ENCODE measurements at places on chromosomes 2 and 18.

GRCh38 chr2:237616734-237617586, 10.4 kb upstream of the LRRFIP1 start:
- DNase-seq = no peak

DNA sequence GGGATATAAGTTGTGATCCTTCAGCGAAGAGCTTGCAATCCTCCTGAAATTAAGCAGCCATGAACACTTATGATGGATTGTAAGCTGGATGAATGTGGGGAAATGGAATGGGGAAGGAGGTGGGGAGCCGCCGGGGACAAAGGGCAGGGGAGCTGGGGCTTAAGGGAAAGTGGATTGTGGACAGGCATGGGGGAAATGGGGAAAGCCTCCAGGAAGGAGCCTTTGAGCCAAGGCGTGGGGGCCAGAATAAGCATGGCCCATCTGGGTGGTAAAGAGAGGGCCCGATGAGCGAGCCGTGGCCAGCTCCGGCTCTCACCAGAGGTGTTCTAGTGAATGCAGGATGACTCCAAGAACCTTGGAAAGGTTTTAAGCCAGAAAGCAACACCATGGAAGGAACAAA, 124.0 kb downstream of the SMAD7 start:
- no peak for DNase-seq

- DNase-seq = no peak
Measured at GRCh38 chr2:177806025-177806424, 266.6 kb downstream of the PDE11A start.

DNA sequence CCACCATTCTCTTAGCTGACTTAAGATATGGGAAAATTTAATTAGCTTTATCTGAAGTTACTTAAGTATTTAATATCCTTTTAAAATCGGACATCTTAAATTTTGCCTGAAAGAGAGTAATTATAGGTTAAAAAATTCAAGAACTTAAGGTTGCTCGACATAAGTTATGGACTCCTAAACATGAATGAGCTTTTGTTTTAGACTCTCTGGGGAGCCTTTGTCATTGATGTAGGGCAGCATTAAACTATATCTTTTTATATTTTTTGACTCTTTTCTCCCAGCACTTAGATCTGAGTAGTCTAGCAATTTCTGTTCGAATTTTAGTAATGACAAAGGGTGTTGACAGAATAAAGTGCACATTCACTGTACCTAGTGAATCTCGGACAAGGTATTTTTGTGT, 4.7 kb downstream of the PHLPP1 start:
- DNase-seq = no peak

GRCh38 chr2:109637749-109638570, 23.8 kb downstream of the SOWAHC start:
- no peak for DNase-seq

- no peak for DNase-seq
Measured at GRCh38 chr2:65518751-65519150, 86.4 kb upstream of the SPRED2 start.

DNA sequence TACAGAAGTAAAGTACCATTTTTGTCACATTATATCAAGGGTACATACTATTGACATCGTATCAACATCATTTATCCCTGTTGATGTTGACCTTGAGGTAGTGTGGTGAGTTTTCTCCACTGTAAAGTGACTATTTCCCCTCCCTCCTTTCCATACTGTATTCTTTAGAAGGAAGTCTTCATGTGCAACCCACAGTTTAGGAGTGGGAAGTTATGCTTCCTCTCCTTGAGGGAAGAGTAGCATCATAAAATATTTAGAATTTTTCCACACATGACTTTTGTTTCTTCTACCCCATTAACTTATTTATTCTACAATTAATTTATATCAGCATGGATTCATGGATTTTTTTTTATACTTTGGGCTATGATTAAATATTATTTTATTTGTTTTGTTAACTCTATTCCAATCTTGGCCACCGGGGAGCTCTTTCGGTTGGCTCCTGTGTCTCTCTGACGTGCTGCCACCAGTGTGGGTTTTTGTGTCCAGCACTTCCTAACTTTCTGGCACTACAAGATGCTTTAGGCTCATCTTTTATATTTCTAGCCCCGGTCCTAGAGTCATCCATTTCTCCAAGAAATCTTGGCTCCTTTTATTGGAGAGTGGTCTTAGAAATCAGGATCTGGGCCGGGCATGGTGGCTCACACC, 19.0 kb downstream of the AQP12B start:
- DNase-seq = no peak

- peak; percentile 47 for DNase-seq
Measured at GRCh38 chr2:236569573-236569973, at the start of gene ACKR3. Gene ACKR3 (plus strand): TSS chr2:236569825. CDS start chr2:236580466, 10,641 bp downstream.

DNA sequence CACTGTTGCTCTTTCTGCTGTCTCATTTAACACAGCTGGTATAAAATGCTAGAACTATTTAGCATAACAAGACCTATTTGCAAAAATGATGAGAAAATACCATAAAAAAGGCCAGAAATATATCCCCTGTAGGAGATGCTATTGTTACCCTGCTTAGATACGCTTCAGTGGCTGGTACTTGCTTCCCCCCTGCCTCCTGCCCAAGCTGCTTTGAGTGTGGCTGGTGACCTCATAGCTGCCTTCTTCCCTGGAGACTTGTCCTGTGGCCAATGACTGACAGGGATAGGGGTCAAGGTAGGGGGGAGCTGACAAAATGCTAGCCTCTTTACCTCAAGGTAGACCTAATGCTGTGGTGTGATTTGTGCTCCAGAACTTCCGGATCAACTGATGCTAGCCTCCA, 150.2 kb upstream of the ZEB2 start:
- DNase-seq = no peak

DNA sequence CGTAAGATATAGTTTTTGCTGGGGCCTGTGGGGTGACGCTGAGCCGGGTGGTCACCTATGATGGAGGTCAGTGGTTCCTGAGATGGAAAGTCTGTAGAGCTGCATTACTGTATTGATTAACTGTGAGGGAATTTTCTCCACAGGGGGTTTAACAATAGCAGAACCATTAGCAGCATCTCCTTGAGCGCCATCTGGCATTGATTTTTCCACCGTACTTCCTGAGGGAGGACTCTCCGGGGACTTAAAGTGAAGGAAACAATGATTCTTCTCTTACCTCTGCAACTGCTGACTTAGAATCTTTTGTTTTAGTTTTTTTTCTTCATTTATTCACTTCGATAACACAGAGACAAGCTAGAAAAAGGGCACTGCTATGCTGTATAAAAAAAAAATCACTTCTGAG, 22.6 kb upstream of the RNF125 start:
- no peak for DNase-seq

DNA sequence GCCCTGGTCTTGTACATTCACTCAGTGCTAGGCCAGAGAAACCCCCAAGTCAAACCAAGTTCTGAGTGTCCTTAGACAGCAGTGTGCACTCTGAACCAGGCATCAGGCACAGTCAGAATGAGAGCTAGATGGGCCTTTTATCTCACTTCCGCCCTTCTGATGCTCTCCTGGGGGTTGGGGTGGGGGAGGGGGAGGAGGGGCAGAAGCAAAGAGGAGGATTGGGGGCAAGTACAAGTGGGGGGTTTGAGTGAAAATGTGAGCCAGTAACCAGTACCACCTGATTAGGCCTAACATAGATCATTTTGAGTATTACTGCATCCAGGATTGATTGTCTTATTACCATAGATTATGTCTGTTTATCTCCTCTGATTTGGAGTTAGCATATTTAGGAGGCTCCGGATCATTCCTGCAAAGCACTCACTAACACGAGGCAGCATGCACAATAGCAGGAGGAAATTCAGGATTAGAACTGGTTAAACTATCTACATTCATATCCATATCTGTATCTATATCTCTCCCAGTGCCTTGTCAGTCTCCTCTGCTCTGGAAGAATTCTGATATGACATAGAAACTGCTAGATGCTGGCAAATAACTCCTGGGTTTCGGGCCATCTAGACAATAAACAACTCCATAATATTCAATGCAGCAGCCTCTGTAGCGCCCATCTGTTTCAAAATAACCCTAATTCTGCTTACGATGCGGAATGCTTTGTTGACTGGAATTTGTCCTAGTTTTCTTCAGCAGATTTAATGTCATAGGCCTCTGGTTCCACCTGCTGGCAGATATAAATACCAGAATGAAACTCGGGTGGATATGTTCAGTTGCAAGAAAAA, 149.1 kb downstream of the RHBDD1 start:
- no peak for DNase-seq

DNA sequence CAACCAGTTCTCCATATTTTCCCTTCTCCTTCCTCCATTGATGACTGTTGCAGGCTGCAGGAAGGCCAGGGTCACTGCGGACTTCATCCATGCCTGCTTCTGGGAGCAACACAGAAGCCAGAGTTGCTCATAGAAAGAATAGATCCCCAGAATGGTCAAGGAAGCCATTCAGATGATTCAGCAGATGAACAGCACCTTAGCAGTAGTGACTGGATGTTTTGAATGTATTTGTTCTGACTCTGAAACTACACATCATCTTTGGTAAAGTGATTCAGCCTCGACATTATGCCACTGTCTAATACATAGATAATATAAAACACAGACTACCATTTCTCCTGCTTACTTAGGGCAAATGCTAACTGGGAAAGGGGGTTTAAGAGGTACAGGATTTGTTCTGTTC, 411.6 kb downstream of the RND3 start:
- DNase-seq = no peak

DNA sequence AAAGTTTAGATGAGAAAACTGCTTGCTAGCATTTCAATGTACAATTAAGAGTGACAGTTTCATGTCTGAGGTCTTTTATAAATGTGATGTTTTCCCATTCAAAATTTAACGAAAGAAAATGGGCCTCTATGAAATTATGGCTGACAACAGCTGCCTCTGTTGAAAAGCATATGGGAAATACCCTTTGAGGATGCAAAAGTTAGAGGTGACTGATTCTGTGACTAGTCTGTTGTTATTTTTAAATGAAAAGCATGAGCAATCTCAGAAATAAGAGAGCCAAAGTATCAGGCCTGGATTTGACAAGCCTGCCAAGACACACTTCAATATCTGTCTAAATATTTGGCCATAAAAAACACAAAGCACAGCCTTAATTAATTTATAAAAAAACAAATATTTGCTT, 580.8 kb downstream of the ERBB4 start:
- DNase-seq = no peak

GRCh38 chr18:5646739-5647138, 102.9 kb upstream of the EPB41L3 start:
- DNase-seq = no peak

DNA sequence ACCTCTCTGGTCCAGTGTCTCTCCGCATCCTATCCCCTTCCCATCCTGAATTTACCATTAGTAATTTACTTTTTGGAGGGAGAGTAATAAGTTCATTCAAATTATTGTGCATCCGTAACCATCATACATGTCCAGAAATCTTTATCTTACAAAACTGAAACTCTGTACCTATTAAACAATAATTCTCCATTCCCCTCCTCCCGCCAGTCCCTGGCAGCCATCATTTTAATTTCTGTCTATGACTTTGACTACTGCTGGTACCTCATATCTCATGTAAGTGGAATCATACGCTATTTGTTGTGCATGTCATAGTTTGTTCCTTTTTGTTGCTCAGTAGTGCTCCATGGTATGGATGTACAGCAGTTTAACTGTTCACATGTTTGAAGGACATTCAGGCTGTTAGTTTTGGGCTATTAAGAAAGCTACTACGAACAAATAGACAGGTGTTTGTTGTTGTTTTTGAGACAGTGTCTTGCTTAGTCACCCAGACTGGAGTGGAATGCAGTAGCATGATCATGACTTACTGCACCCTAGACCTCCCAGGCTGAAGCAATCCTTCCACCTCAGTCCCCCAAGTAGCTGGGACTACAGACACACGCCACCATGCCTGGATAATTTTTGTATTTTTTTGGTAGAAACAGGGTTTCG, 2.0 kb downstream of the LIMS1 start:
- no peak for DNase-seq

- DNase-seq = no peak
Measured at GRCh38 chr2:89767572-89768435, 1076.3 kb downstream of the RPIA start.

DNA sequence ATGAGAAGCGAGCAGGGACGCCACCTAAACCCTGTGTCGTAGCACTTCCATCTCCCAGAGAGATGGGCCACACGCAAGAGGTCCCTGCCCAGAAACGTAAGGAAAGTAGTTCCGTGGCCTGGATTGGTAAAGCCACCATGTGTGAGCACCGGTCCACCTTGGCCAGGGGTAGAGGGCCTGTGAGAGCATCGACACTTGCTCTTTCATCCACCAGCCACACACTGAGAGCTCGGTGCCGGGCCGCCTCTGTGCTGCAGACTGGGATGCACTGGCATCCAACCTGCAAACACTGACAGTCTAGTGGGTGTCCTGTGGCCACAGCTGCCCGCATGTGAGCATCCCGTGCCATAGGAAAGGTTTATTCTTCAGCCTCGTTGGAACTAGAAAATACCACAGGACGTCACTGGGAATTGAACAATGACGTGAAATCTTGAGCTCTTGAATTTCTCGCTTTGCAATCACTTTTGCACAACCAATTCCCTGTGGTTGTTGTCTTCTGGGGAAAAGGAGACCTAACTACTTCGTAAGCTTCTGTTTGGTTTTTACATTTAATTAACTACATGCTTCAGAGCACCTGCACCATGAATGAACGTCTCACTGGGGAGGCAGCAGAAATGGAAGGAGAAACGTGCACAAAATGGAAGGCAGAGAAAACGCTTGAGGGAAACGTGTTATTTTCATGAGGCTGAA, 212.0 kb upstream of the RAB6C start:
- DNase-seq = no peak

DNA sequence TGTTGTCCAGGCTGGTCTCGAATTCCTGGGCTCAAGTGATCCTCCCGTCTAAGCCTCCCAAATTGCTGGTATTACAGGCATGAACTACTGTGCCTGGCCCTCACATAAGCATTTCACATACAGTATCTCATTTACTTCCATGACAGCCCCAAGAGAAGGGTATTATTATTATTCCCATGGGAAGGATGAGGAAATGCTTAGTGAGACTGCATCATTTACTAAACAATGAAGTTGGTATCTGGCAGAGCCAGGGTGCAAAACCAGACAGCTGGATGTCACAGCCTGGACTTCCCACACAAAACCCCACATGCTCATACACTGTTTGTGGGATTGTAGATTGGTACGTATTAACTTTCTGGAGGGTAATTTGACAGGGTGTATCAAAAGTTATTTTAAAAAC, 29.9 kb downstream of the DAPL1 start:
- DNase-seq = no peak

DNA sequence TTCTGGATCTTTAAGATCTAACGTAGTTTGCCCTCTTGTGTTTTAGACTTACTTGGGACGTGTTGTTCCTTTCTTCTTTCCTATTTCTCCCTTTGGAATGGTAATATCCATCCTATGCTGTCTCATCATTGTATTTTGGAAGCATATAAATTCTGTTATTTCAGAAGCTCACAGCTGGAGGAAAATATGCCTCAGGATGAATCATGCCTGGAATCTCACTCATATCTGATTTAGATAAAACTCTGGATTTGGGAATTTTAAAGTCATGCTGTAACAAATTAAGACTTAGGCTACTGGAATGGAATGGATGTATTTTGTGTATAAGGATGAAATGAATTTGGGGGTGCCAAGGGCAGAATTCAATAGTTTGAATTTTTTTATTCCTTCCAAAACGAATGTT, 245.2 kb upstream of the GULP1 start:
- no peak for DNase-seq
